ENCODE measurements at places on chromosomes 1 and 21.

GRCh38 chr1:155016231-155016831, 13.7 kb downstream of the ZBTB7B start:
- DNase-seq = no peak

DNA sequence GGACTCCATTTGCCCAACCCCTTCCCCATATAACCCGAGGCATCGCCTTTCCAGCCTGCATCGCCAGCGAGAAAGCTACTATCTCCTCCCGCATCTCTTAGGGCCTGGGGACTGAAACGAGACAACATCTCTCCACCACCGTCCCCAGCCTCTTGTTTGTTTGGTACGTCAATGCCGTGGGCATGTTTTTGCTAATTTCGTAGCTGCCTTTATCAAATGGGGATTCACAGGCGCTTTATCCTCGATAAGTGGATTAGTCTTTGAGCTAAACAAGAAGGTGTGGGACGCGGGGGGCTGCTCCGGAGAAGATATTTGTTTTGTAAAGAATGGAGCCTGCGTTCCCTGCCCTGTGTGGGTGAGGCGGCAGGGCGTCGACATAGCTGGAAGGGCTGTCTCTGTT, 91.6 kb downstream of the PAX7 start:
- no peak for DNase-seq

GRCh38 chr1:27332536-27333281, 9.1 kb upstream of the SYTL1 start:
- no peak for DNase-seq

GRCh38 chr1:1540090-1540817, at the start of gene TMEM240:
TSS of gene TMEM240 (minus strand) at chr1:1540624. CDS start at chr1:1540346, 278 bp downstream.
- no peak for DNase-seq

DNA sequence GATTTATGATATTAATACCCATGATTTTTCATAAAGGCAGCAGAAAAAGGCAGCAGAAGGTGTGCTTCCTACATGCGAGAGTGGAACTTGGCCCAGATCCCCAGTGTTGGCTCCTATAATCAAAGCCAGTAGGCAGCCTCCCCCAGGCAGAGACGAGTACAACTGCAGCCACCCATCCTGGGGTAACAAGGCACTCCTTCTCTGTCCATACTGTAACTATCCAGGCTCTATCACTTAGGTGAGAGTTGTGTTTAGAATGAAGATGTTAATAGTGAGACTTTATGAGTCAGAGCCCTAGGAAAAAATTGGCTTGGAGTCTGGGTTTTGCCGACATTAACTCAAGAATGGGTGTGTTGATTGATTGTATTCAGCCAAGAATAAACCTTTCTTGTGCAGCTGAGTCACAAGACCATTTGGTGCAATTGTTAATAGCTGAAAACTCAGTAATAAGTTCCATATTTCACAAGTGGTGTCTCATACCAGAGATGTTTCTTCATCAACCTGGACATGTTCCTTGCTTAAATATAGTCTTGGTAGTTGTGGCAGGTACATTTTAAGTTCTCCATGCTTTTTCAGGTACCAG, 322.3 kb downstream of the DUSP10 start:
- DNase-seq = no peak

DNA sequence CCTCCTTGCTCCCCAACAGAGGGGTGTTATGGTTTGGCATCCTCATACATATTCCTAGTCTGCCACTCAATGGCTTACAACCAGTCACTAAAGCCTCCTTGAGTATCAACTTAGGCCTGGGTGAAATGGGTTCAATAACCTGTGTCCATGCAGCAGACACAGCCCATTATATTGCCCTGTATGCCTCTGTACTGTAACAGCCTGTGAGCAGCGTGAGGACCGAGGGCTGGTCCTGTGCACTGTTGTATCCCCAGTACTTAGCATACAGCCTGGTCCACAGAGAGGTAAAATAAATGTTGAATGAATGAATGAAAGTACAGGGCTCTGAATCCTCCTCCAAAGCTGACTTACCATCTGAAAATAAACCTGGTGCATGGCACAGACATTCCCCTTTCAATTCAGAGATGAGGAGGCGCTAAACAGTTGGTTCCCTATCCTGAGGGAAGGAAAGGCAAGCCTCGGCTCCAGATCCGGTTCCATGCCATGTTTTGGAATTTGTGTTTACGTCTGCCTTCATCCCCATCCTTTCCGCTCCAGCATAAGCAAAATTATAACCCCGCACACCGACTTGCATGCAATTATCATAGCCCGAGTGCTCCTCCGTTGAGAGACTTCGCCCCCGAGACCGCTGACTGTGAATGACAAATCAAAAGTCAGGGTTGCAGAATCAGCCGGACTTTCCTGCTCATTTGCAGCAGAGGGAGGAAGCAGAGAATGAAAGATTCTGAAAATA, 45.0 kb upstream of the DNAJC6 start:
- no peak for DNase-seq

DNA sequence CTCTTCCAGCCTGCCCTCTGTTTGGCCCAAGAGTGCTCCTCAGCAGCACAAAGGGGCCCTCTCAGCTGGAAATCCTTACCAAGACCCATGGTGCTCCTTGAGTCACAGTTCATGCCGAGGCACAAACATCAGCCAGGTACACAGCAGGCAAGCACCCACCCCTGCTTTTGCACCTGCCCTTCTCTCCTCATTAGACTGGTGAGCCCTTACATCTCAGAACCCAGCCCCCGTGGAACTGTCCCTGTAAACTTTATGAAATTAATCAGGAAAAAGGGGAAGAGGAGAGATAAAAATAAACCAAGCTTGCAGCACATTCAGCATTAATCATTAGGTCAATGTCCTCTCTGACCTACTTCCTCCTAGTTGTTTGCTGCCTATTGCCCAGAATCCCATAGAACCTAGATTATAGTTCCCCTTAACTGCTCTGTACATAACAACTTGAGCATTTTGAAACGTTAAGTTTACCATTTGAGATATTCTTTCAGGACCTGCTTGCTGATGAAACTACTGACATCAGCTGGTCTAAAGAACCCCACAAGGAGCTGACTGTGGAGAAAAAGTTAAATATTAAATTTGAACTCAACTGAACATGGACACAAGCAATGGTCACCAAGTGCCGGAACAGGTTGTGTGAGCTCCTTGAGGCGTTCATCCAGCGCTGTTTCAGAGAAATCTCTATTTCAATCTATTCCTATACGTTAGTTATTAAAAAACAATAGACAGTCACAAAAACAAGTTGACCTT, 738.4 kb downstream of the MATN1 start:
- DNase-seq = no peak

DNA sequence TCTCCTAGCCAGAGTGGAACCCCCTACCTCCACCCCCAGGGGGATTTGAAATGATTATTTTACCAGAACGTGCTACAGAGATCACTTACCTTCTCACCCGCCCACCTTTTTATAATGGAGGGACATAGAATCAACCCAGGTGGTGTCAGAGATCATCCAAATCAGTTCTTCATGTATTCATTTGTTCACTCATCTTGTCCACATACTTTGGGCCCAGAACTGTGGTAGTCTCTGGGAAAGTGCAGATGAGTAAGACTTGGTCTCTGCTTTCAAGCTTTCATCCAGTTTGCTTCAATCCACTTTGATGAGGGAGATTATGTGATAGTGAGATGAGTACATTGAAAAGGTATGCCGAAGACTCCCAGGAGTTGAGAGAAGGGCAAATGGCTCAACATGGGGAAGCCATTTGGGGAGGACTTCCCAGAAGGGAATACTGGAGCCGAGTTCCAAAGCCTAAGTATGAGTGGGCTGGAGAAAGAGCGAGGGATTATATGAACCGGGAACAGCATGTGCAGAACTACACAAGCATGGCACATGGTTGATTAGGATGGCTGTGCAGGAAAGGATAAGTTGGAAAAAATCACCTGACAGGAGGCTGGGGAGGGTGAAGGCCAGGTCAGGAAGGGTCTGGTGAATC, 1.9 kb downstream of the FGGY start:
- peak; percentile 56 for DNase-seq

- no peak for DNase-seq
Observed at GRCh38 chr1:187862506-187862905, 1033.8 kb downstream of the PLA2G4A start.

GRCh38 chr1:174874331-174875053, 125.3 kb upstream of the CACYBP start:
- DNase-seq = no peak

GRCh38 chr1:221549815-221550214, 192.1 kb downstream of the DUSP10 start:
- no peak for DNase-seq

DNA sequence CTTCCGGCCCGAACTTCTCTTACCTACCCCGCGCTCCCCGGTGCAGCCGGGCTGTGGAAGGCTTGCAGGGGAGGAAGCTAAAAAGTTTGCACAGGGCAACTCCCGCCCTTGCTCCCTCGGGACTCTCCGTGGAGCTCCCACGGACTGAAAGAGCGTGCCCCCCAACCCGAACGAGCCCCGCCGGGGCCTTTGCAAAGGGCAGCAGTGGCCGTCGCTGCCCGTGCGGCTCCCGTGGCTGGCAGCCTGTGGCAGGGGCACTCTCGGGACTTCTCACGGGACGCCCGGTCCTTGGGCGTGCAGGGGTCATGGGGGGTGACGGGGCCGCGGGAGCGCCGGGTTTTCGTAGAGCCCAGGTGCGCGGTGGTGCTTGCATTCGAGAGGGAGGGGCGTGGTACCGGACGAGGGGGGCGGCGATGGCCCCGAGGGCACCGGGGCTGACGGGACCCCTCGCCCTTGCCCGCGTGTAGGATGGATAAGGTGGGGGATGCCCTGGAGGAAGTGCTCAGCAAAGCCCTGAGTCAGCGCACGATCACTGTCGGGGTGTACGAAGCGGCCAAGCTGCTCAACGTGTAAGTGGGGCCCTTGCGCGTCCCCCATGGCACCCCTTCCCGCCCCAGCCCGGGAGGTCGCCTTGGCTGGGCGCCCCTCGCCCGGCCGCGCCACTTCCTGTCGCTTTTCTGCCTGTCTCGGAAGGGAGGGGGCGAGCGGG, 711 bp downstream of the GADD45A start:
- DNase-seq = peak; percentile 39

DNA sequence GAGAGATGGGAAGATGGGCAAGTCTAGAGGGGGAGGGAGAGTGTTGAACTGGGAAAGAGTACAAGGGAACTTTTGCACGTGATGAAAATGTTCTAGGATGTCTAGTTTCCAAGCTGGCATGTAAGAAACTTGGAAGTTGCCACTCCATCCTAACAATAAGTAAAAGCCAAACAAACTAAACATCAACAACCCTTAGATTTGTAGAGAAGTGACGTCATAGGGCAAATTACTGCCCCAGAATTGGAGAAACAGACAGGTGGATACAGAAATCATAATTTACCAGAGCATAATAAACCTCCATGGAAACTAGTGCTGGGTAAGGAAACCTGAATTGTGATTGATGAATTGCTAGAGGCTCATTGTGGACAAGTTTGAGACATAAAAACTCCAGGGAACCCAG, 14.7 kb upstream of the ZBTB40 start:
- DNase-seq = no peak

DNA sequence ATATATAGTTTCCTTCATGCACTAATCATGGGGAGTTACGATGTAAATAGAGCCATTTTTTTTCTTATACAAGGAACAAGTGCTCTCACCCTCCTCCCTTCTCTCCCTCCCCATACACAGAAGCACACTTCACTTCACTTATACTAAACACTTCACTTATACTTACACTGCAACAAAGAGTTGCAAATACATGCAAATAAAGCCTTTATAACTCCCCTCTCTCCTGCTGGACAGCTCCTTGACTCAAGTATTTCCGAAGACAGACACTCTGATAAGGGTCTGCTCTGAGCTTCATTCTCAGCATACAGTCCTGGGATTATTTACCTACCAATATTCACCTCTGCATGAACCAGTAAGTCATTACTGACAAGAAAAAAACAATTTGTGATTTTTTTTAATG, 35.6 kb upstream of the ERG start:
- DNase-seq = no peak

GRCh38 chr1:119146466-119146865, 6.0 kb upstream of the WARS2 start:
- no peak for DNase-seq

DNA sequence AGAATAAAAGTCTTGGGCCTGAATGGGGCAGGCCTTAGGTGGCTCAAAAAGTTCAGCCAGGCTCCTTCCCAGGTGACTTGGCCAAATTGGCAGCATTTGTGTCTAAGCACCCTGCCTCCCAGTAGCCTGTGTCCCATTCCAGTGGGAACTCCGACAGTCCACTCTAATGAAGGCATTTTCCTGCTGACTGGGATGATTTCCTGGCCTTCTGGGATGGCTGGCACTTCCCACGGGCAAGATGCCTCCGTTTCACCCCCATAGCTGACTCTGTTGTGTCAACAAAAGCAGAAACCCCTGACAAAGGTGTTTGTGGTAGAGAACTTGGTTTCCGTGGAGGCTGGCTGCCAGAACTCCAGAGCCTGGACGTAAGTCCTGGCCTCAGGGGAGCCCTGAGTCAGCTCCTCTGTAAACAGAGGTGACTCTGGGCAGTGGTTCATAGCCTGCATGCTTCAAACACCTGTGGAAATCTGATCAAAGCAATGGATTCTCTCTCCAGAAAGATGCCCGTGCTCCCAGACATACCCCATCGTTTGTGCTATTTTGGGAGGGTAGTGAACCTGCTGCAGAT, 36.6 kb downstream of the WNT3A start:
- DNase-seq = no peak

GRCh38 chr1:157596384-157596783, 1.5 kb downstream of the FCRL4 start:
- DNase-seq = no peak

DNA sequence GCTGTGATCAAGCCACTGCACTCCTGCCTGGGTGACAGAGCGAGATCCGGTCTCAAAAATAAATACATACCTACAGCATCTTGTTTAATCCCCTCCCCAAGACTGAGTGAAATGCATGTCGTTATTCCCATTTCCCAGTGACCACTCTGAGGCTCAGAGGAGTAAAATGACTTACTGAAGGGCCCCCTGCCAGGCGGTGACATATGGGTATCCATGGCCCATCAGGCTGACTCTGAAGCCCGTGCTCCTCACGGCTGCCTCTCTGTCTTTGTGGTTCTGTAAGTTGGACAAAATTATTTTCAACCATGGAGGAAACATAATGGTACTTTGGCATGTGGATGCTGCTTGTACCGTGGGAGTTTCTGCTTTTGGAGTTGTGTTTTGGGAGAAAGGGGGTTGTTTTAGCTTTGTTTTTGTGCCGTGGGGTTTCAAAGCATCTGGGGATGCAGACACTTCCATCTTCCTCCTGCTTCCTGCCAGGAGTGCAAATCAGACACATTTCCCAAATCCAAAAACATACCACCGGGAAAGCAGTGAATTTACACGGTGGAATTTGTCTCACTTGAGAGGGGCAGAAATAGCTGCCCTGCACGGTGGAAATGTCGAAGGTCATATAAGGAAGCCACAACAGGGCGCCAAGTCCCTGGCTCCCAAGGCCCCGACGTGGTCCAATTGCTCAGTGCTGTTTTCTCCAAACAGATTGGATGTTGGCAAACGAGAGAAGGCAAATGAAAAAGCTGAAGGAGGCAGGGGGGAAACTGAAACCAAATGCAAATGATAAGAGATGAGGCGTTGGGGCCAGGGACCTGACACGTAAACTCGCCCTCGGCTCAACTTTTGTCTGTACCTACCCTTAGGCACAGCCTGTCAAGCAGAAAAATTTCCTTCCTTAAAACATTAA, 17.1 kb upstream of the PINK1 start:
- no peak for DNase-seq
